ENCODE measurements at places on chromosomes 1 and 21. TPM values are rescaled to one million over a fixed set of nuclear protein-coding genes. Genes with fewer than 3 reads are reported as not detected.

GRCh38 chr1:99580451-99580850 is 65.5 kb upstream of the PALMD start:
- DNase-seq: no peak

IRF6 gene
- total RNA-seq: 132 TPM

CASQ1 gene
- 0.64 TPM for total RNA-seq

DNA sequence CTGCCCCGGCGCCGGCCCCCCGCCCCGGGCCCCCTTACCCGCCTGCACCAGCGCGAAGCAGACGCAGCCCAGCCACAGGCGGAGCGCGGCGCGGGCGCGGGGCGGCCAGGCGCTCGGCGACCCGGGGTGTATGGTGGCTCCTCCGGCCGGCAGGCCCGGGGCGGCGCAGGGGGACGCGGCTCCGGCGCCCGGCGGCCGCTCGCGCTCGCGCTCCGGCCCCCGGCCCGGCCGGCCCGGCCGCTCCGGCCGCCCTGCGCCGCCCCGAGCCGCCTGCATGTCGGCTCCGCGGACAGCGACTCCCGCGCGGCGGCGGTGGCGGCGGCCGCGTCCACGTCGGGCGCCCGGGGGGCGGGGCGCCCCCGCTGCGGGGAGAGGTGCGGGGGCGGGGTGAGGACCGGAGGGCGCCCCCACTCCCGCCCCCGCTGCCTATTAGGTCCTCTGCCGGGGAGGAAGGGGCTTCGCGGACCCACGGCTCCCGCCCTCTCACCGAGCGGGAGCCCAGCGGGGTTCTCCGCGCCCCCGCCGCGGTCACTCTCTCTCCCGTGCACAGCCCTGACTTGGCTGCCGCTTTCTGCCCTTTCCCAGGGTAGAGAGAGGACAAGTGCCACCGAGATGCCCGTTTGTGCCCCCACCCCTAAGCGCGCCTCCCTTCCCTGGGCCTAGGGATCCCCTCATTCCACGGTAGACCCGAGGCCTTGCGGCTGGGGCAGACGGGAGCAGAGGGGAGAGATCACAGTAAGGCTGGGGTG is at the start of gene FNDC5:
Gene FNDC5, minus strand, starts transcription at position 298 of the 749 bp plus-strand sequence.
- no peak for DNase-seq

CRB1 gene
- 0.11 TPM for total RNA-seq

TAL1 gene
- total RNA-seq: 1.2 TPM

ADPRS gene
- total RNA-seq: 22.2 TPM

- DNase-seq: no peak
These were observed 87.4 kb downstream of the CRB1 start for GRCh38 chr1:197355248-197355995.

DNA sequence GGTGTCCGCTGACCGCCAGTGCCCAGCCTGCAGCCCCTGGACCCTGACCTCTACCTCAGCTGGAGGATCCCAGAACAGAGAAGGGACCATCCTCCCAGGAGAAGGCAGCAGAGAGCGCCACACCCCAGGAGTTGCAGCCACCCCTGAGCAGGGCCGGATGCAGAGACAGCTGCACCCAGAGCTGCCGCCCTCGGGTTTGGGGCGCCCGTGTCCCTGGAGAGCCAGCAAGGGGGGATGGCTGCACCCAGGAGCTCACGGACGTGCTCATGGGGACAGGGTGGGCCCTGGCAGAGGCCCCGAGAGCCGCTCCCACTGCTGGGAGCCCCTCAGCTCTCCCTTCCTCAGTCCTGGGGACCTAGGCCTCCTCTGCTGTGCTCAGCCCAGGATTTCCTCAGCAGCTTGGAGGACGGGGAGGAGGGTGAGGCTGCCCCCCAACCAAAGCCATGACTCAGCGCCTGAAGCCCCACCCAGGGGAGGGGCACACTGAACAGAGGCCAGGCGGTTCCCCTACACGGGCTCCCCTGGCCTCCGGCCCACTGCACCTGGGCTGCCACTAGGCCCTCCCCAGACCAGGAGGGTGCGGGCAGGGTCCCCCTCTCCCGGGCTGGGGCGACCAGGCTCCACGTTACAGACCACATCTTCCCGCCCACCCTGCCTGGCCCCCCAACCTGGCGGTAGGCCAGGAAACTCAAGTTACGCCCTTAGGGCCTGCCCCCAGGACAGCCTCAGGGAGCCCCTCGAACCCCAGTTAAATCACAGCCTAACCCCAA is 2.2 kb downstream of the ACAP3 start:
- peak; percentile 85 for DNase-seq

SPRR4 gene
- not detected for total RNA-seq

DNA sequence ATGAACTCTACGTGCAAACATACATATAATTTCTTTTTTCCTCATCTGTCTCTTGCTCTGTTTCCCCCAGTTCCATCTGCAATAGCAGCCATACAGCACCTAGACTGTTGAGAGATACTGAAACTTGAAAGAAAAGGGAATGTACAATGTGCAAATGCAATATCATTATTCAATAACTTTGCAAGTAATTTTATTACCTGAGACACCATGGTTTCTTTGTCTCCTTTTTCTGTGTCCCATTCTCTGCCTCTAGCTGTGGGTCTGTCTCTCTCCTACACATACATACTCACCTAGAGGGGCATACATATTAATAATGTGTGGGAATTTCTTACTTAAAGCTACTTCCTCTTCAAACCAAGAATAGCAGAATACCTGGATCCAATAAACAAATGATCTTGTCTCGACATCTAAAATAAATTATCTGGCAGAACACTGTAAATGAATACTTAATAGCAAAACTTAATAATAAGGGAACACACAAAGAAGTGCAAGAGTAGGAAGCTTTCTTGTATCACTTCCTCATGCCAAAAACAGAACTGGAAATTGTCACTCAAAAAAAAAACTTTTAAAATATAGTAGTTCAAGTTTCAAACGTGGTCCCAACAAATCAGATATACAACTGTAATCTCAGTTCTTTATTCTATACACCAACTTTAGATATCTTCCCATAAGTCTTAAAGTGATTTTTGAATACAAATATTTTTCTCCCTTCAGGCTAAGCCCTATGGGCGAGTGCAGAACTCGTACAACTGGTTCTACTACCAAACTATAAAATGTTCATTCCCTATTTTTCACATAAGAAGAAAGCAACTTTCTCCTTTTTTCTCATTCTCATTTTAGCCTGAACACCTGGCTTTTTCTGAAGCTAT is 194.6 kb downstream of the NRIP1 start:
- DNase-seq: no peak

DNA sequence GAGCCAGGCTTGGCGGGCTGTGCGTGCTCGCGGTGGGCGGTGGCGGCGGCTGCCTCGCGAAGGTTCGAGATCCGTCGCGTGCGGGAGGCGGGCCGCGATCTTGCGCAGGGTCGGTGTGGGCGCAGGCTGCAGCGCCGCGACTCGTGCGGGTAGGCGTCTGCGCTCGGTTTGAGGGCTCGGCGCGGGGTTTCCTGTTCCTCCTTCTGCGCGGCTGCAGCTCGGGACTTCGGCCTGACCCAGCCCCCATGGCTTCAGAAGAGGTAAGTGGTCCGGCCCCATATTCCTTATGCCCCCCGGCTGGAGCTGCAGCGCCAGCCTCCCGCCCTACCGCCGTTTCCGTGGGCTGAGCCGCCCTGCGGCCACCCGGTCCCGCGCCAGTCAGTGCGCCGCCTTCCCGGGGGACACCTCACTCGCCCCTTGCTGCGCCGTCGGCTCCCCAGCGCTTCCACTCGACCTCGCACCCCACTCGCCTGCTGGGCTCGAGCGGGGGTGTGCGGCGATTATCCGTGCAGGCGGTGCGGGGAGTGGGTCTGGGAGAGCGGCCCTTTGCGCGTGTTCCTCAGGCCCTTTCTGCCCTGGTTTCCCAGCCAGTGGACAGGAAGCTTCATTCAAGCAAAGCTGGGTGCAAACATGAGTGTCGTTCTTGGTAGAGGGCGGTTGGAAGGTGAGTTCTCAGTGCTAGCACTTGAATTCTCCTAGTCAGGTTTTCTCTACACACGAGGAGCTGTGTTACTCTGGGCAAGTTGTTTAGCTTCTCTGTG is at the start of gene CACYBP:
Gene CACYBP, plus strand, starts transcription at position 12 of the 761 bp plus-strand sequence. Its CDS starts 234 bp downstream, at position 246.
- DNase-seq: peak; percentile 49

DNA sequence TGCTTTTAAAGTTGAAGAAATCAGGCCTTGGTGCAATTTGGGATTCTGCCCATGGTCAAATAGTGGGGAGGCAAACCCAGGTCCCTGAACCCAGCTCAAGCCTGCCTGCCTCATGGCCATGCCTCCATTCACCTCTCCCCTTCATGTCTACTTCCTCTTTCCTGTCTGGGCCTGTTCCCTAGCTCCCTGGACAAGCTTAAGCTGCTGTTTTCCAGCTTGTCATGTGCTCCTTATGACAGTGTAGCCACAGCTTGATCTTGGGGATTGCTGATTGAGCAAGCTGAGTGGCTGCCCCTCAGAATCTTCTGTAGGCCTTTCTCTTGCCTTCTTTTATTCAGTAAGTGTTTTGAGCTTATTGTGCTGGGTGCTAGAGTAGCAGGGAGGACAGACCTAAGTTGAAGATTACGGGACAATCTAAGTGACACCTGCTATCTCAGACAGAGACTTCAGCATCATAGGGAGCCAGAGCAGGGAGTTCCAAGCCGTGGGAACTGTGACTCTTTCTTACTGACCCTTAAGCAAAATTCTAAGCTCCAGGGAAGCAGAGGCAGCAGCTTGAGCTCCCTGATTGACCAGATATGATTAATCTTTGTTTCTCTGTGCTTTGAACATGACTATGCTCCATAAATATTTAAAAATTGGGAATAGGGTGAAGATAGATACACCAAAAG is 520 bp upstream of the MR1 start:
- peak; percentile 29 for DNase-seq

DNA sequence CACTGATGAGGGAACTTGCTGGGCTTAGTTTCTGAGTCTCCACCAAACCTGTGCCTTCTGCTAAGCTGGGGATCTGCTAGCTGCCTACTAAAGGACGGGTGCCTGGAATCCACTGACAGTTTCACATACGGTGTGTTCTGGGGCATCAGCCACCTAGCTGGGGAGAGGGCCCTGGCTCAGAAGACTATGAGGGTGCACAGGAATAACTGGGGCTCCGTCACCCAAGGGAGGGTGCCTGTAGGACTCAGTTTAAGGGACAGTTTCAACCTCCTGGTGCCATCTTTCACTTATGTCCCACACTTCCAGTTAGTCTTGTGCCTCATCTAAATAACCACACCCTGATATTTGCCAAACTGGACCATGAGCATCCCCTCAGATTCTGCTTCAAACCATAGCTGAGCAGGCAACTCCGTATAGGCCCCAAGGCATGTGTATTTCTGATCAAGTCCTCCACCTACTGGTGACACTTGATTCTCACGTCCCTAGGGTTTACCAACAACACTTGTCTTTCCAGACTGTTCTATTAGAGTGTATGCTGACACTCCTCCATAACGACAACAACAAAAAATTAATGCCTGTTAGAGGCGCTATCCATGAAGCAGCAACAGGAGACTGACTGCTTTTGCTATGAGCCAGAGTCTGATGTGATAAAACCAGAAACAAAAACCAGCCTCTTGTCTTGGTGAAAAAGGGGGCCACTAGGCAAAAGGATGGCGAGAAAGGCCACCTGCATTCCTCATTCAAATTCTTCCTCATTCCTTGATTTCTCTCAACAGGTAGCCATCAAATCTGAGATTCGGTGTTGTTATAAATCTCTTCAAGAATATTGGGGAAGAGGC is 55.0 kb upstream of the PAXBP1 start:
- peak; percentile 26 for DNase-seq

DNA sequence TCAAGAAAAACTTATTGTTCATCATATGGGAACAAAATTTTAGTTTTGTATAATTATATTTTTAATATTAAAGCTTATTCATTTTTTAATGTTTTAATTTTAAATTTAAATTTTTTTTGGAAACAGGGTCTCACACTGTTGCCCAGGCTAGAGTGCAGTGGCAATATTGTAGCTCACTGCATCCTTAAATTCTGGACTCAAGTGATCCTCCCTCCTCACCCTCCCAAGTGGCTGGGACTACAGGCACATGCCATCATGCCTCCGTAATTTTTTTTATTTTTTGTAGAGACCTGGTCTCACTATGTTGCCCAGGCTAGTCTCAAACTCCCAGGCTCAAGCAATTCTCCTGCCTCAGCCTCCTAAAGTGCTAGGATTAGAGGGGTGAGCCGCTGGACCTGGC is 20.2 kb upstream of the FAM76A start:
- no peak for DNase-seq

DNA sequence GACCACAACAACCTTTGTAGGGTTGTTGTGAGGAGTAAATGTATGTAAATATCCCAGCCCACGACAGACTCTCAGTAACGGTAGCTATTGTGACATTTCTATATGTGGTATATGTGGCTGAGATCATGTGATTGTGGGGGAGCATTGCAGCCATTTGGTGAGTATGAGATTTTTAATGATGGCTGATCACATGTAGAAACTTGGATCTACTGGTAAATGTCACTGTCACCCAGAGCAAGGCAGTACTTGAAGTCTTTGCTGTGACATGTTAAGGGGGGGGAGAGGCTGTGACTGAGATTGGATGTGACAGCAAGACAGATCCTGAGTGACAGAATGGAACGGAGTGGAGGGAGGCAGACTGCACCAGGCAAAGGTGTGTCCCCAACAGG is 23.9 kb upstream of the MEF2D start:
- DNase-seq: no peak
